GM12878 (cell line): ENCODE measurements at places on chromosomes 5 and 9.

GRCh38 chr9:135098400-135099105, 11.1 kb downstream of the OLFM1 start:
- DNase-seq, result no peak

GRCh38 chr5:127072861-127073846, at the start of gene C5orf63:
C5orf63 (minus strand) TSS chr5:127073502; CDS start chr5:127058995, 14,507 bp downstream.
- peak; percentile 17 for DNase-seq

DNA sequence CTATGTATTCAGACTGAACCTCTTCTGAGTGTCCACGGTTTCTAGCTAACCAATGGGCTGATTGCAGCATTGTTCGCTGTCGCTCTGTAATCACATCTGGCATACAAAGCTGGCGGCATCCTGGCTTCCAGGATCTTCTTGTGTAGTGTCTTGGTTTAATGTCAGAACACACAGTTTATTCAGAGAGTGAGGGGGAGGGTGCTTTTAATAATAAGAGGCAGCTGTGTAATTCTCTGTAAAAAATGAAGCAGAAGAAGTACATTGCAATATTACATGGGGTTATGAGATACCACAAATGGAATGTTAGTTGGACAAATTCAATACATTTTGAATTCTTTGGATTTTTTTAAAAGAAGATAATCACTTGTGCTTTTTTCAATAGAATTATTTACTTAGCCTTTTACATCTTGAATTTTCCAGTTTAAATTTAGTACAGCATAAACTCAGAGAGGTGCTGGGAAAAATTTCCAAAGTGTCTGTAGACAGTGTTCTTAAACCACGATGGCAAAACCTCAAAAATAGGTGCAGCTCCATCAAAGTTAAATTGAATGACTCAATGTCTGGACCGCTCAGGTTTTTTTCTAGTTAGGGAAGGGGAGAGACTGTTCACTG, 206.0 kb downstream of the PCSK1 start:
- no peak for DNase-seq

GRCh38 chr5:109865637-109866036, 175.9 kb downstream of the MAN2A1 start:
- no peak for DNase-seq

DNA sequence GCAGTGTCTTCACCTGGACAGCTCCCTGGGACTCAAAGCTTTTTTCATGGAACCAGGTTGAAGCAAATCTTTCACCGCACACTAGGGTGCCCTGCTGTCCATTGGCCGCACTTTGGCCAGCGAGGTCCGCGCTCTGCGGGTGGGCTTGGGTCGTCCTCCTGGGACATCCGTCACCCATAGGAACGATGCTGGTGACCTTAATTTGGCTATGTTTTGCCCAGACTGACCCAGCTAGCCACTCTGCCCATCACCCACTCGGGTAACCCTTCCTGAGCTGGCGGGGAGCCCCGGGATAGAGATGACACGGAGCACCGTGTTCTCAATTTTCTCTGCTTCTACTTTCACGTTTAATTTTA, 25.9 kb downstream of the ZDHHC11B start:
- DNase-seq, result no peak

- DNase-seq, result peak; percentile 23
These were observed 1.3 kb upstream of the PHPT1 start for GRCh38 chr9:136847826-136848392.

- no peak for DNase-seq
These were observed 3.9 kb downstream of the TEX48 start for GRCh38 chr9:114678130-114678529.

GRCh38 chr9:94785215-94786169, 59.0 kb downstream of the AOPEP start:
- DNase-seq, result no peak

- DNase-seq, result no peak
These were observed 63.7 kb upstream of the SMARCA2 start for GRCh38 chr9:1951446-1951845.

DNA sequence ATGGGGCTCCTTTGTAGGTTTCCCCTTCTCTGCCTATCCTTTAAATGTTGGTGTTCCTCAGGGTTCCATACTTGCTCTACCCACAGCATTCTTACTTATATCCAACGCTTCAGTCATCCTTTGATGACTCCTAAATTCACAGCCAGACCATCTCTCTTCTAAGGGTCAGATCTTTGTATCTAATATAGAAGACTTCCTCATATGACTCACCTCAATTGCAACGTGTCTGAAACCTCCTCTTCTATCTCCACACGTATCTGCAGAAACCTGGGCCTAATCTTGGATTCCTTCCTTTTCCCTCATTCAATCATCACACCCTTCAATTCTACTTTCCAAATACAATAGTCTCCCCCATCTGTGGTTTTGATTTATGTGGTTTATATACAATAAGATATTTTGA, 68.3 kb downstream of the HMGCR start:
- DNase-seq, result no peak

GRCh38 chr9:27384262-27385014, 87.5 kb upstream of the EQTN start:
- no peak for DNase-seq

GRCh38 chr9:8232726-8233125, 433.1 kb upstream of the DMAC1 start:
- no peak for DNase-seq

- no peak for DNase-seq
These were observed 49.5 kb upstream of the SUSD1 start for GRCh38 chr9:112224401-112225289.

GRCh38 chr5:151158287-151158661, 695 bp upstream of the ANXA6 start:
- no peak for DNase-seq

- DNase-seq, result peak; percentile 94
These were observed 38.9 kb downstream of the LYRM7 start for GRCh38 chr5:131209506-131210150.

DNA sequence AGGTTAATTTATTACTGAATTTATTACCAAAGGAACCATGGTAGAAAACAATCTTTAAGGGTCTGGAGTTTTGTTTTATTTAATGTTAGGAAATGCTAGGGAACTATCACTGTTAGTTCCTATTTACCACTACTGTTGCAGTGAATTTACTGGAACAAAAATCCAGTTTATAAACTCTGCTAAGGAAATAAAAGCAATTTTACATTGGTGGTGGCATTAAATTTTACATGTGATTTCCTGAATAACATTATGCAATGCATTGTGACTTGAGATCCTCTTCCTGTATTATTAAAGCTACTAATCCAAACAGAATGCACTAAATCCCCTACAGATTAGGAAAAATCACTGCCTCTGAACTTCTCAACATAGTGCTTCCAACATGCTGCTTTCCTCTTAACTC, 599.5 kb upstream of the PTGER4 start:
- DNase-seq, result no peak

- no peak for DNase-seq
These were observed 67.0 kb downstream of the ARHGAP26 start for GRCh38 chr5:142837081-142837725.

DNA sequence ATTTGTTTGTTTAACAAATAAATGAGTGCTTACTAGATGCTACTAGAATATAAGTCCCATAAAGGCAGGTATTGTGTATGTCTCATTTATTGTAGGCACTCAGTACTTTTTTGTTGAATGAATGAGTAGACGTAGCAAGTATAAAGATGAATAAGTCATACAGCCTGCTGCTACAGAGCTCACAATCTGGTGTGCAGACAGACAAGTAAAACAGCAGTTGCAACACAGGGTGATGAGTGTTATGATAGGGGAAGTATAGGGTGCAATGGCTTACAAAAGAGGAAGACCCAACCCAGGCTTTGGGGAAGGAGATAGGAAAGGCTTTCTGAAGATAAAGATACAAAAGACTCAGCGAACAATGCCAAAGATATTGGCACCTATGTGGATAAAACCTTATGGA, 47.7 kb downstream of the SH3RF2 start:
- DNase-seq, result no peak
